Activated CD4-positive, alpha-beta T cell treated with anti-CD3 and anti-CD28 coated beads, Interleukin-10, Interleukin-2, amounts not matched to agents 100 ng/mL and 50 ng/mL, durations not matched to agents 16 hours and 8 hours (primary cell): ENCODE measurements at places on chromosomes 4 and X.

GRCh38 chrX:140912606-140913005 is 89.8 kb upstream of the SPANXB1 start:
- DNase-seq, result no peak

DNA sequence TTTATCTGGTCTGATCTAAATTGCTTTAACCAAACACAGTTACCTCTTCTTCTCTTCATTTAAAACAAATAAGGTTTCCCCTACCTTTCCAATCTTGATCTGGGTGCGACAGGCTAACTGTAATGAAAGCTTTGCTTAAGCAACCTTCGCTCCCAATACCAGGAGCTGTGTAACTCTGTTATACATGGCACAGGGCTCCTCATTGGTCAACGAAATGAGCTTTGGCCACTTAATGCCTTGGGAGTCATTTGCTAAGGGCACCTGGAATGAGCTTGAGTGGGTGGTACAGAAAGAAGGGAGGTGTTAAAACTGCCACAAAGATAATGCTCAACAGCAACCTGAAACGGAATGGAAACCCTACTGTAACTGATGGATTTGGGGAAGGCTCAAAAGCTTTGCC is 140.5 kb downstream of the CHRNA9 start:
- no peak for DNase-seq

GRCh38 chr4:147060151-147060931 is 114.7 kb upstream of the TTC29 start:
- DNase-seq, result no peak

DNA sequence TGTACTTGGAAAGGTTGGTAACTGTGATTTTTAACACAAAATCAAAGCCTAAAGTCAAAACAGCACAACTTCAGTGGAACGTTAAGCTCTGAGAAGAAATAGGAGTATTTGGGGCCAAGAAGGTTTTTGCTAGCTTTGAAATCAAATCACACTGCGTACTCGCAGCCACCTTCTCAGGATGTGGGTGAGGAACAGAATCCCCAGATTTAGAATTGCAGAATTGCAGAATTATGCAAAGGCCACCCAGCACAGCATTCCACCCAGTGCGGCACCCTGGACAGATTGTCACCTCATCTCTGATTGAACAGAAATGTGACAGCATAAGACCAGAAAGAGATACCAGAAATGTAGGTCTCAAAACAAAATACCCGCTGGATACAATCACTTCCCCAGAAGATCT is 181.1 kb downstream of the DHX15 start:
- DNase-seq, result no peak

GRCh38 chrX:110218591-110218990 is 99.3 kb downstream of the AMMECR1 start:
- DNase-seq, result no peak

DNA sequence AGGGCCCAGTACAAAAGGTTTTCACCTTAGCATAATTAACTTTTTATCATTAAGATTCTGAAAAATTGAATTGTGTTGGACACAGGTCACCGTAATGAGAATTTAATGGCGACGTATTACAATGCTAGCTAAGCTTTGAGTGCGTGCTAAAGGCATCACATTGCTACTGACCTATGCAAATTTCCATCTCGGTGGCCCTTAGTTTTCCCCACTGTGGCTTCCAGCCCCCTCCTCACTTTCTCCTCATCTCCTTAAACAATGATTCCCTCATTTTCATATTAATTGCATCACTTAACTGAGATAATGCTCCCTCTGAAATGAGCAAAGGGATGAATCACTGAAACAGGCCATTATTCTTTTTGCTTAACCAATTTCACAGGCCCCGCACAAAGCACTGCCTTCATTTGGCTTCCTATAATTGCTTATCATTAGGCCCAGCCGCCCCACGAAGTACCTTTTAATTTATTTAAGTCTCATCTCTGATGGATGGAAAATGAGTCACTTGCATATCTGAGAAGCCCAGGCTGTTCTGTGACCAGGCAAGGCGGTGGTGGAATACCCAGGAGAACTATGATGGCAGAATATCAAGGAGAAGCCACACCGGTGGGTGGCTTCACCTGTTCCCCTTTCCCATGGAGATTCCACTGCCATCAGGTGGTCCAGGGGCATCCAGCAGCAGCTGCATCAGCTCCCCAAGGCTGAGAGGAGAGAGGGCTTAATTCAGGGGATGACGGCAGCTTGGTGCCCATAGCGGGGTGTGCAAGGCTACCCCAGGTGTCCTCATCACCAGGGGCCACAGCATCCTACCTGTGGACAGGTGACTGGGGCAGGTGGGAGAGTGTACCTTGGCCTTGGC is 223.8 kb upstream of the BOD1L1 start:
- no peak for DNase-seq

DNA sequence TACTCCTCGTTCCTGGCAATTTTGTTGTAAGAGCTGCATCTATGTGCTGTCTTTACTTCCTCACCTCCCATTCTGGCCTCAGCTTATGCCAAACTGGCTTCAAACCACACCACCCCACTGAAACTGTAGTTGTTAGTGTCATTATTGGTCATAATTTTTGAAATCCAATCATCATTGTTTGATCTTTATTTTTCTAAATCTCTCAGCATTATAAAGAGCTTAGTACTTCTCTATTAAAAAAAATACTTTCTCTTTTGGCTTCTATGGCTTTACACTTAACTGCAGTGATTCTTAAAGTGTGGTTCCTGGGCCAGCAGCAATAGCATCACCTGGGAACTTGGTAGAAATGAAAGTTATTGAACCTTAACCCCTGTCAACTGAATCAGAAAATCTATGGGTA is 83.5 kb upstream of the GRPR start:
- peak; percentile 44 for DNase-seq
